ENCODE measurements at places on chromosomes 7 and 10. TPM values are rescaled to one million over a fixed set of nuclear protein-coding genes. Genes with fewer than 3 reads are reported as not detected.

DNA sequence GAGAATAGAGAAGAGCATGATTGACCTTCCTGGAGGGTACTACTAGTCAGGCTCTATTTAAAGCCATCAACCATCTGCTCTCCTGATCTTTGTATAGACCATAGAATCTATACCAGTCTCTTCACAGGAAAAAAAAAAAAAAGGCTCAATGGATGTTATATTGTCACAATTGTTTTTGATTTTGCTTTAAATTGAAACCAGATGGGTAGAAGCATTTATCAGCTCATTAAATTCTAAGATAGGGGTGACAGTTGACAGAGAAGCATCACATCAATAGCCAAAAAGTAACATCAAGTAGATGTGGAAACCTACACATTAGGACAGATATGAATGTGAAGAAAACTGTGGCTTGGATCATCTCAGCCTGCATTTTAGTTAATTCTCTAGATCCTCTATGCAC lies 558.9 kb upstream of the MBL2 start:
- no peaks in the 10 kb centered on the region for H3K4me1 ChIP-seq
- no peak overlapping the region for H3K27ac ChIP-seq
- H3K27me3 ChIP-seq, result no peaks in the 10 kb centered on the region
- H3K4me3 ChIP-seq, result no peak overlapping the region

GRCh38 chr10:103983367-103983911 lies 16.5 kb downstream of the SLK start:
- H3K4me3 ChIP-seq, result no peak overlapping the region
- no peak overlapping the region for H3K27ac ChIP-seq
- DNase-seq, result no peak
- H3K27me3 ChIP-seq, result no peaks in the 10 kb centered on the region
- no peaks in the 10 kb centered on the region for H3K36me3 ChIP-seq
- H3K4me1 ChIP-seq, result peaks cover 12% of the 10 kb centered on the region

- H3K4me3 ChIP-seq, result no peak overlapping the region
- peaks cover 10% of the 10 kb centered on the region for H3K36me3 ChIP-seq
- H3K4me1 ChIP-seq, result peaks cover 31% of the 10 kb centered on the region
These were observed 47.5 kb downstream of the RGS10 start for GRCh38 chr10:119495021-119495505.

DNA sequence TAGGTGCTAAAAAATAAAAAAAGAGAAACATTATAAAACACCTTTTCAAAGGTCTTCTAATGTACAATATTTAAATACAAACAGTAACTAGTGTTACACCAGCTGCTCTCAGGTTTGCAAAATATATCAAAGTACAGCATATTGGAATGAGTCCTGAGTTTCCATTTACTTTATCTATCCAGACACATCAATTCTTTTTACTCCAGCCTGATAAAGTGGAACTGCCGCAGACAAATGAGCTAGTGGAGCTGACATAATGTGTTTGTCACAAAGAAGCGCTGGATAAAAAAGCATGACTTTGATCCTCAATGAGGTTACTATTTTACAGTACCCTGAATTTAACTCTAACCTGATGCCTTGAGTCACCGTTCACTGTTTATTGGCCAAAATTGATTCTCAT lies 1243.1 kb downstream of the GATA3 start:
- H3K4me3 ChIP-seq, result no peak overlapping the region
- no peaks in the 10 kb centered on the region for H3K36me3 ChIP-seq
- no peak overlapping the region for H3K27ac ChIP-seq
- DNase-seq, result no peak
- no peaks in the 10 kb centered on the region for H3K27me3 ChIP-seq

LRRC18 gene
- not detected for total RNA-seq

CFAP69 gene
- total RNA-seq, result 0.72 TPM
